ENCODE measurements at places on chromosomes 7 and 10.

GRCh38 chr10:126561294-126561920, 109.1 kb downstream of the C10orf90 start:
- DNase-seq = no peak

GRCh38 chr10:10796774-10797415, 220.8 kb upstream of the CELF2 start:
- DNase-seq = peak; percentile 55

- no peak for DNase-seq
These were observed 267.9 kb upstream of the SP8 start for GRCh38 chr7:21054427-21055112.

- DNase-seq = no peak
These were observed 38.5 kb downstream of the POR start for GRCh38 chr7:75953431-75953830.

GRCh38 chr10:127243490-127244272, 47.3 kb upstream of the INSYN2A start:
- peak; percentile 51 for DNase-seq

DNA sequence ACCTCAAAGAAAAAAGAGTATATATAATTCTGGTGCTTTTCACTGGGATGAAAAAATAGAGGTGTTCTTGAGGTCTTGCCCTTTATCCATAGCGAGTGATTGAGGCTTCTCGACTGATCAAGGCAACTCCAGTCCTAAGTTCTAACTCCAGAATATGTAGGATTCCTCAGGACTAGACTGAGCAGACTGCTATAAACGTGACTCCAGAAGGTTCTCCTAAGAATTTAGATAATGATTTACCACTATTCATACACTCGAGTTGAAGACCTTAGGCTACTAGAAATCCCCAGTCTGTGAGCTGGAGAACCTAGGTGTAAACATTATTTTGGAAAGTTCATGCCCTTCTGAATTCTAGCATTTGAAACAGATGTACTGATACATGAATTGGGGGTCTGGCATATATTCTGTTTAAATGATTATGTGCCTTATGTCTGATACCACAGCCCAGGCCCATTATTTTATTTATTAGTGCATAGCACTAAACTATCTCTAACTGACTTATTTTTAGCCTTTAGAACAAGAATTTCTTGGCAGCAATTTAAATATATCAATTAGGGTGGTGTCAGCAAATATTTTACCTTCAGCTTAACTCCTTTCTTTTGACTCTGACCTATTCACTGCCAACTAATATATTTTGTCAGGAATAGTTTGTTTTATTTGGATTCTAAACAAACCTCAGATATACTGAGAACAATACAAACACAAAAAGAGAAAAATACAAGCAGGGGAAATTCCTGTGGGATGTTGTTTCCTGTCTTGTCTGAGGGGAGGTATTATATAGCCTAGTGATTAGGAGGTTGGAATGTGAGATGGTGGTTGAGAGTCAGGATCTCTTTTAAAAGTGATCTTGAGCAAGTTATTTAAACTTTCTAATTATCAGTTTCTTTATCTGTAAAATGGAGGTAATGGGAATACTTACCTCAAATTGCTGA, 75.8 kb downstream of the PODXL start:
- peak; percentile 53 for DNase-seq
